ENCODE measurements at places on chromosomes 7 and 10.

DNA sequence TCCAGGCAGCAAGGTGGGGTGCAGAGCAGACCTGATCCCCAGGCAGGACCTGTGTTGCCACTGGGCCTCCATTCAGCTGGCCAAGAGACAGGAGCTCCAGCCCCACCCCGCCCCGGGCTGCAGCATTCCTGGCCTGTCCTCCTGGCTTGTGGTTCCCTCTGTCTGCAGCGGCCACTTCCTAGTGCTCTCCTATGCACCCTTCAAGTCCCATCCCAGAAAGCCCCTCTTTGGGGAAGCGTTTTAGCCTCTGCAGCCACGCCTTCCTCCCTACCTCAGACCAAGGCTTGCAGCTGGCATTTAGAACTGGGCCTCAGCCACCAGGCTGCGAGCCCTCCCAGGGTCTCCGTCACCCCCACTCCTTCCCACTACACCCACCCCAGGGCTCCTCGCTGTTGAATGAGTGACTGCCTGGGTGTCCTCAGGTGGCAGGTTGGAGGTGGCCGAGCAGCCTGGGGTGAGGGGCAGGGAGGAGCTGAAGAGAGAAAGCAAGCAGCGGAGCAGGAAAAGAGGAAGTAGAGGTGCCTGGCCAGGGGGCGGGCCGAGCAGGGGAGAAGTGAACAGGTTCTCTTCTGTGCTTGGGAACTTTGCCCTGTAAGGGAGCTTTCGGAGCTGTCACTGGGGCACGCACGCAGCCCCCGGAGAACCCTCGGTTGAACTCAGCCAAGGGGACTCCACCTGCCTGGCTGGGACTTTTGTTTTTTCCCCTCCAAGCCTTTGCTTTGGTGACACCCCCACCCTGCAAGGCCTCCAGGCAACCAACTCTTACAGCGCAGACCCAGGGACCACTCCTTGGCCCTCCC is 109.1 kb upstream of the TNRC18 start:
- DNase-seq: peak; percentile 79

DNA sequence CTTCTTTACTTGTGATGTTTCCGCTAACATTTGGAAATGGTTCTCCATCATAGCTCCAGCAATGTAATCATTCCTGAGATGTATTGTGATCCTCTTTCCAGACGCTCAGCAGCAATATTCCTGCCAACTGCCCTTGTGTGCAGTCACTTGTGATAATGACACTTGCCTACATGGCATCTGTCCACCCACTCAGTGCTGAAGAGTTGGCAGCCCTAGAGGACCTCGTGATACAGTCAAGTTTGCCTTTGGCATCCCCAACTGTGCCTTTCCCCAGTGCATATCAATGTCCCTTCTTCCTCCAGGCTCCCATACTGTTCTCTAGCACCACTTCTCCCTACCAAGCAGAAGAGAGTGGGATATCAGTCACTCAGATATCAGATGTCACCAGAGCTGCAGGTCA is 64.9 kb downstream of the MYOF start:
- DNase-seq: no peak

GRCh38 chr7:124930655-124931597 is 1.3 kb upstream of the POT1 start:
- no peak for DNase-seq

- DNase-seq: no peak
Observed at GRCh38 chr10:15096661-15097010, 519 bp upstream of the RPP38 start.

DNA sequence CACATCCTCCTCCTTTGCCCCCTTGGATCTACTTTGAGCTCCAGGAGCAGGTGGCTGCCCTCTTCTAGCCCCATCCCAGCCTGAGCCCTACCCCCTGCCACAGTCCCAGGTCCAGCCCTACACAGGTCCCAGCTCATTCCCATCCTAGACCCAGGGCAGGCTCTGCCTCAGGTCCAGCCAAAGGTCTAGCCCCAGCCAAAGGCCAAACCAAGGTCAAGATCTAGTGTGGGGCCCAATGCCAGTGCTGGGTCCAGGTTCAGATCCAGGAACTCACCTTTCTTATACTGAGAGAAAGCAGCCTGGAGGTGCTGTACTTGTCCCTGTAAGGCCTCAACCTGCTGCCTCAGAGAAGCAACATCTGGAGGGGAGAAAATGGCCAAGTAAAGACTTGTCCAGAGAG is 8.5 kb downstream of the SFTPD start:
- DNase-seq: no peak

Measured in activated naive CD4-positive, alpha-beta T cell treated with anti-CD3 and anti-CD28 coated beads, Interleukin-2, amount 10 ng/mL, durations not matched to agents 7 days and 5 days (primary cell).